ENCODE measurements at places on chromosomes 1 and 21. TPM values are rescaled to one million over a fixed set of nuclear protein-coding genes. Genes with fewer than 3 reads are reported as not detected.

DNA sequence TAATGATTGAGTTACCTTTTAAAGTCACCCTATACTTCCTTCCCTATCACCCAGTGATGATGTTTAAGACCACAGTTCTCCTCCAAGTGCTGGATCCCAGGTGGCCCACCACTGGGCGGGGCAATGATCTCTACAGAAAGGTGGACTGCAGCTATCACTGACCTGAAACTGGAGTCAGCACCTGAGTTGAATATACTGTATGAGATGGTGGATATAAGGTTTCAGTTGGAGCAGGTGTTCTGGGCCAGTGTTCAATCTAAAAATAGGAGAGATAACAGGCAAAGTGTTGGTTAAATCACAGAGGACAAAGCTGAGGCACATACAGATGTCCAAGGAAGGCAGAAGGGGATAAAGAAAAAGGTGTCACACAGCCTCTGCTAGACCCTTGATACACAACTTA, 96.6 kb downstream of the SIPA1L2 start:
- DNase-seq: no peak

DNA sequence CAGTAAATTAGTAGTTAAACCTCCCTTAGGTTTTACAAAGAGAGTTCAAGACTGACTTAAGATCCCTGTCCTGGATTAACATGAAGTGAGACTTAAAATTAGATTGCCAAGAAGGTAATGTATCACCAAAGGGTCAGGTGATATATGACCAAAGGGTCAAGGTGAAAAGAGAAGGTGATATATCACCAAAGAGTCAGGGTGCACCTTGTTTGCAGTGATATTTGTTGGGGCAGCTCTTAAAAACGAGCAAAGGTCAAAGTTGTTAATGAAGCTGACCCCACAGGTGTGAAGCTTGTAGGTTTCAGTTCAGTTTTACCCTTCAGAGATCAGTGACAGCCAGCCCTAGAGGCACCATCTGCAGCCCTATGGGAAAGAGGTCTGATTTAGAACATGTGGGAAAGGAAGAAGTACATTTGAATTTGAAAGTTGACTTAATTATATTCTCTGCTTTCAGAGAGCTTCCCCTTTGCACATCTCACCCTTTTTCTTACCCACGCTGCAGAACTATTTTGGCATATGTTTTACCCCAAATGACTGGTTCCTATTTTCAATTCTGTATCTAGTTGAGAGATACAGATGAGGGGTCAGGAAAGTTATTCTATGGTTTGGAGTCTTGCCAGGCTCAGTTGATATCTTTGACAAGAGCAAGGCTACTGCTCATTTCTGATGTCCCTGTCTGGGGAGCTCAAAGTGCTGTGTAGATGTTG, 170.8 kb downstream of the S1PR1 start:
- DNase-seq: no peak

- no peak for DNase-seq
These were observed 56.8 kb upstream of the RBM15 start for GRCh38 chr1:110282395-110282794.

DNA sequence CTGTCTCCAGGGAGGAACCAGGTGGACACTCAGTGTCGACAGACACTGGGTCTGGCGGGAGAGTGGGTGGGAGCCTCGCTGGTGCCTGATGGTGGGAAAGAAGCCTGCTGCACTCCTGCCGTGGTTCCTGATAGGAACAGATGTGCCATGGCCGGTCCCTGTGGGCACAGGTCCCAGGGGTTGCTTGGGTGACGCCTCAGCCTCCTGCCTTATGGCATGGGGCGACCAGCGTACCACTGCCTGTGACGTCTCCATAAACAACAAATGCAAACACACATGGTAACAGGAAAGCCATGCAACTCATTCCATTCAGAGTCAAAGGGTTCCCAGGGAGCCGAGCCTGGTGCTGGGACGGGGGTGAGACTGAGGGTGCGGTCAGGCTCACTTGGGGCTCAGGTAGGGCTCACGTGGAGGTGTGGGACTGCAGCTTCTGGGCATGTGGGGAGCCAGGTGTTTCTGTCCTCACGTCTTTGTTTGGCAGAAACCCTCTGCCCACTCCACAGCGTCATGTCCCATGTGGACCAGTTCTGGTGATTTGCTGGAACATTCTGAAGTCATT, 34.8 kb downstream of the SNAP47 start:
- no peak for DNase-seq

GRCh38 chr1:42221456-42221855, 56.9 kb upstream of the GUCA2A start:
- DNase-seq: no peak

- no peak for DNase-seq
These were observed 58.5 kb downstream of the FGGY start for GRCh38 chr1:59355361-59355760.

DNA sequence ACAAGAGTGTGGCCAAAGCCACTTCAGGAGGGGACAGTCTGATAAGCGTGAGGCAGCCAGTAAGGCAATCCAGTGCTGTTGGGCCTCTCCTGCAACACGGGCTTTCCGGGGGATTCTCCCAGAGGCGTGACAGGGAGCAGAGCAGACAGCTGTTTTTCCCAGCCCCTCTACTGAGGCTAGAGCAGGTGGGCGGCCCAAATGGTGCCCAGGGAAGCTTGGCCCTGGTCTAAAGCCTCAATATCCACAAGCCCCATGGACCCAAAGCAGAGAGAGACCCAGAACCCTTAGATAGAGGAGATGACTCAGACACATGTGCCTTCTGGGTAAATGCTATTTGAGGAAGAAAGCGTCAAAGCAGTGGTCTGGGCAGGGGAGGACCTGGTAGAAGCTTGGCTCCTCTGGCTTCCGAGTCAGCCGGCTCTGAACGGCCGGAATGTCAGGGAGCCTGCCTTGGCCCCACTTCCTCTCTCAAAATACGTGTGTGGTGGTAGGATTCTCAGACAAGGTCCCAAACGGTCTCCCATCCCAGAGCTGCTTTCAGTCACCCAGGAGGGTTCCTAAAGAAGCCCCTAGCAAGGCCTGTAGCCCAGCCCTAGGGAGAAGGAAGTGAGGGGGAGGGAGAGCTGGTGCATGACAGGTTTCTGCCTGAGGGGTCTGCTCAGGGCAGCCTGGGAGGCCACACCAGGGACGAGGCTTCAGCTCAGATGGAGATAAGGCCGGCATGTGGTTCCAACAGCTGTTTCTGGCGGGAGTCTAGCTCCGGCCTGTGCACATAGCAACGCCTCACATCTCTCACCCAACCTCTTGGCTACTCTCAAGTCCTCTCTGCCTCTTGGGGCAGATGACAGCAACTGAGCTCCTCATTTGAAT, 28.8 kb downstream of the PIK3C2B start:
- no peak for DNase-seq

- DNase-seq: no peak
These were observed 120.7 kb upstream of the JUN start for GRCh38 chr1:58904299-58905125.

DNA sequence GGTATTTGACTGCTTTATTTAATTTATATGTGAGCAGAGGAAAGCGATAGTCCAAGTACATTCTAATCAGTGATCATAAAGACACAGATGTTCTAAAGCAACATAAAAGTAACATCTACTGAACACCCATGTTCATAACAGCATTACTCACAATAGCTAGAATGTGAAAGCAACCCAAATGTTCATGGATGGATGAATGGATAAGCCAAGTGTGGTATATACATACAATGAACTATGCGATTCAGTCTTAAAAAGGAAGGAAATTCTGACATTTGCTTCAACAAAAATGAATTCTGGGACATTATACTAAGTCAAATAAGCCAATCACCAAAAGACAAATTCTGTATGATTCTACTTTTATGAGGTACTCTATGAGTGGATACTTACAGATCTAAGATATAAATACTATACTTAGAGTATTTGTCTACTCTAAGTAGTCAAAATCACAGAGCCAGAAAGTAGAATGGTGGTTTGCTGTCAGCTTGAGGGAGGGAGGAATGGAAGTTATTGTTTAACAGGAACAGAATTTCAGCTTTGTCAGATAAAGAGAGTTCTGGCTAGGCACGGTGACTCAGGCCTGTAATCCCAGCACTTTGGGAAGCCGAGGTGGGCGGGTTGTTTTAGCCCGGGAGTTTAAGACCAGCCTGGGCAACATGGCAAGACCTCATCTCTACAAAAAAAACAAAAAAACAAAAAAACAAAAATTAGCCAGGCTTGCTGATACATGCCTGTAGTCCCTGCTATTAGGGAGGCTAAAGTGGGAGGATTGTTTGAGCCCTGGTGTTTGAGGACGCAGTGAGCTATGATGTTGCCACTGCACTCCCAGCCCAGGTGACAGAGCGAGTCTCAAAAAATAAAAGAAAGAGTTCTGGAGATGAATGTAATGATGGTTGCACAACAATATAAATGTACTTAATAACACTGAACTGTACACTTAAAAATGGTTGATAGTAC, 79.7 kb upstream of the ARHGAP29 start:
- DNase-seq: no peak

- no peak for DNase-seq
These were observed 62.4 kb downstream of the ERI3 start for GRCh38 chr1:44292651-44293050.

- DNase-seq: no peak
These were observed 54.7 kb downstream of the FNBP1L start for GRCh38 chr1:93502571-93502970.

DNA sequence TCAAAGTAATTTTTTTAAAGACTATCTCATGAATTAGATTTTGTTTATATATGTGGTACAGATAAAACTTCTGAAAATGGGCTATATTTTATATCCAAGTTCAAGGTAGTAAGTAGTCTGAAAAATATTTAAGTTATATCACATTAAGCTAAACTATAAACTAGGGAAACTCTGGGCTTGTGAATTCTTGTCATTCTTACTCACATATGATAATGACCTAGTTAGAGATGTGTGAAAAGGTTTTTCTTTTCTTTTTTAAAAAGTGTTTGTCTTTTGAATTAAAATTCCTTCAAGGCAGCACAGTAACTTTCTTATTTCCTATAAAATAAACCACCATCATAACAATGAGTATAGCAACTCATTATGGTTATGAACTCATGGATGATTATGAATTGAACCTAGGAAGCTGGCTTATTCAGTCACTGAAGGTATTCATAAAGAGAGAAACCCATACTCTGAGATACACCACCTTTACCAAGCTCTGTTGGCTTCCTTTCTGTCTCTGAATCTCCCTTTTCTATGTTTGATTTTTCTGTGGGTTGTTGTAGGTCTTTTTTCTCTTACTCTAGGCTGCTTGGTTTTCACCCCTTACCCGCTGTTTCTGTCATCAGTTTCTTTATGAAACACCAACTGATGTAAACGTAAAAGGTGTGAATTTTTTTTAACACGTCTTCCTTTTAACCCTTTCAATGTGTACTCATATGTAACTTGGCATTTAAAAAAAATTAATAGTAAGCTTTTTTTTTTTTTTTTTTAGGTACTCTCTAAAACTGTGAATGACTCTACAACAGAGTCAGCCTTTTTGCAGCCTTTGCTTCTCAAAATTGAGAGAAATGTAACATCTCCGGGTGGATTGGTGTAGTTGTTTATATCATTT, 25.2 kb downstream of the IL12RB2 start:
- DNase-seq: no peak

DNA sequence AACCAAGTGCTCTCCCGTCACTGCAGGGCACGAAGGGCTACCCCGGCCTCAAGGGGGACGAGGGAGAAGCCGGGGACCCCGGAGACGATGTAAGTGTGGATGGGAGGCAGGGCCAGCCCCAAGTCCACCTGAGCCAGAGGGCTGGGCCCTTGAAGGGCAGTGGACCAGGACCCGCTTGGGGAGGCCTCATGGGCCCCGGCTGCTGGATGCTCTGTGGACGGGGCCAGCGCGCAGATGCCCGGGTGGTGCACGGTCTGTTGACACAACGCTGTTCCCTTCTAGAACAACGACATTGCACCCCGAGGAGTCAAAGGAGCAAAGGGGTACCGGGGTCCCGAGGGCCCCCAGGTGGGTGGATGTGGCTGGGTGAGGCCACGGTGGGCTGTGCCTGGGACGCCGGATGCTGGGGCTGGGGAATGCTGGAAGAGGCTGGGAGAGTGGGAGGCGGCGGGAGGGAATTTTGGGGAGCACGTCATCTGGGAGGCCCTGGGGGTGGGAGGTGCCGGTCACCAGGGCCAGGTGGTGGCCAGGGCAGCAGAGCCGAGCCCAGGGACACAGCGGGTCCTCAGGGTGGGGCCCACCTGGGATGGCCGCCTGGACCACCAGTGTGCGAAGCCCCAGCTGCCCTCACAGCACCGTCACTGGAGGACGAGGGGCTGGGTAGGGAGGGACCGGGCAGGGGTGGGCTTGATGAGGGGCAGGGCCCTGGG, 17.5 kb downstream of the COL6A1 start:
- DNase-seq: no peak

DNA sequence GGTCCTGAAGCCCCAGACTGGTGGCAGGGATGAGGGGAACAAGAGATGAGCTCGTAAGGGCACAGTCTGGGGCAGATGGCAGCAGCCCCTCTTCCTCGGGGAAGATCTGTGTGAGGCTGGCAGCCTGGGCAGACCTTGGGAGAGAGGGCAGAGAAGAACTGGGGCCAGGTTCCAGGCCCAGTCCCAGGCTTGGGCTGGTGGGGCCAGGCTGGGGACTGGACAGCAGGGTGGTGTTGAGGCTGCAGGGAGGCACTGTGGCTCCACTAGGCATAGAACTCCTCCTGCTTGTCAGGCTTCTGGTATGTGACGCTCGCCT, 35.7 kb downstream of the SDC3 start:
- DNase-seq: no peak

DNA sequence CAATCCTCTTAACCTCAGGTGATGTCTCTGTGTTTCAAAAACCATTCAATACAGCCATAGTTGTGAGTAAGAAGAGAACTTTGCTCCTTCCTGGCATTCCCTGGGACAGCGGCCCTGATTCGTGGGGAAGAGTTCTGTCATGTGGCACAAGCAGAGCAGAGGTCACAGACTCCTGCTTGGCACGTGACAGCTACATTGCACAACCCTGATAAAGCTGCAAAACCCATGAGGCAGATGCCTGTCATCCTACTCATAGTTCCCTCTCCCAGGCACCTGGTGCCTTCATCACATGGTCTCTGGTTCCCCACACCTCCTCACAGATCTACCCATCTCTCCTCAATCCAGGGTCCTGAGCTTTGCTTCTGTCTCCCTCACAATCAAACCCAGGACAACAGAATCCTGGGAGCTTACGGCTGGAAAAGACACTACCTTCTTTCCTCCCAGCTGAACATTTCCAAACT, 70.8 kb downstream of the PLPP3 start:
- DNase-seq: no peak

- no peak for DNase-seq
These were observed 162.9 kb downstream of the RYR2 start for GRCh38 chr1:237204841-237205240.

GRCh38 chr1:99250728-99251127, 13.6 kb upstream of the PLPPR4 start:
- DNase-seq: no peak

- peak; percentile 31 for DNase-seq
These were observed 306.2 kb downstream of the TTLL7 start for GRCh38 chr1:83692524-83693381.

GRCh38 chr1:55632058-55632457, 416.9 kb upstream of the USP24 start:
- no peak for DNase-seq

The HOOK1 gene
- polyA plus RNA-seq: 83.2 TPM

The PAFAH2 gene
- 18.2 TPM for polyA plus RNA-seq

The COL6A2 gene
- 161 TPM for polyA plus RNA-seq

The PHACTR4 gene
- 105 TPM for polyA plus RNA-seq

The PPFIA4 gene
- polyA plus RNA-seq: 9.7 TPM

The BSND gene
- polyA plus RNA-seq: 4.1 TPM

The CFAP74 gene
- 0.76 TPM for polyA plus RNA-seq

The ZNF697 gene
- 21.9 TPM for polyA plus RNA-seq

The TNFRSF1B gene
- polyA plus RNA-seq: 4.4 TPM

The RSPO1 gene
- 5.9 TPM for polyA plus RNA-seq

Data from left kidney (tissue), 8 donors.